Endothelial cell (in vitro differentiated cells): ENCODE measurements at places on chromosomes 13 and 19. TPM values are rescaled to one million over a fixed set of nuclear protein-coding genes. Genes with fewer than 3 reads are reported as not detected.

CGB7 gene
- not detected for total RNA-seq

GRCh38 chr19:5436106-5436947 lies 18.9 kb upstream of the ZNRF4 start:
- peak; percentile 88 for DNase-seq

- DNase-seq: no peak
Observed at GRCh38 chr19:34397853-34398252, 6.3 kb upstream of the PDCD2L start.

DNA sequence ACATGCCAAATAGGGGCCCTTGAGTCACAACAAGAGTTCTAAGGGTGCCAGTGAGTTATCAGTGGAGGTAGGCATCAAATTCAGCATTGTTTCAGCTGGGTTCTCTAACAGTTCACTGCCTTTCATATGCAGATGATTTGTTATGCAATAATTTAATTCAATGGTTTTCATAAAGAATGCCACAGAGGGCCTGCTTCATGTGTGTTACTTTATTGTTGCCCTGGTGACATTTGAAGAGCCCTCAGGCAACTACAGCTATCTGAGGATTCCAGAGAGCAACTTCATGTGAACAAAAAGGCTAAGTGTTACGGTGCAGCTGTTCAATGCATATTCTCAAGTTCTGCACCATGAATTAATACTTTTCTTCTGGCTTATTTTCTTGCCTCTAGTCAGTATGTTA lies 43.1 kb upstream of the STARD13 start:
- DNase-seq: no peak
